ENCODE measurements at places on chromosomes 12 and 14.

- peak; percentile 15 for DNase-seq
These were observed 4.1 kb upstream of the SLC7A7 start for GRCh38 chr14:22819151-22819988.

DNA sequence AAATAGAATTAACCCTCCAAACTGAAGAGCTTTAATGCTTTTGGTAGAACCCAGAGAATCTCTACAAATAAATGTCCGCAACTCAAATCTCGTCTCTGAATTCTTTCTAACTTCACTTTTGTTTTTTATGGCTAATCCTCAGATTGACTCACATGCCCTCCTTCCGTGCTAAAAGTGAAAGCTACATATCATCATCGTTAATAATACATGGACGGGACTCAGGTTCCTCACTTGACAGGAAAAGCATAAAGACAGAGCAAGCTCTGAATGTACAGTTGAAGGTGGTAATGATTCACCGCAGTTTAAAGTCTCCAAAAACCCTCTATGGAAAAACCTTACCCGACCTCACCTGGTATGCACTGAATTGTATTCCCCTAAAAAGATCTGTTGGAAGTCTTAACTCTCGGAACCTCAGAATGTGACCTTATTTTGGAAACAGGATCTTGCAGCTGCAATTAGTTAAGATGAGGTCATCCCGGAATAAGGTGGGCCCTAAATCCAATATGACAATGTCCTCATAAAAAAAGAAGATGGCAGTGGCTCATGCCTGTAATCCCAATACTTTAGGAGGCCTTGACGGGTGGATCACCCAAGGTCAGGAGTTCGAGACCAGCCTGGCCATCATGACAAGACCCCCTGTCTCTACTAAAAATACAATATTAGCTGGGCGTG lies 147.4 kb upstream of the FOXN3 start:
- DNase-seq = no peak

GRCh38 chr14:35406506-35407305 lies 2.2 kb upstream of the NFKBIA start:
- peak; percentile 62 for DNase-seq

DNA sequence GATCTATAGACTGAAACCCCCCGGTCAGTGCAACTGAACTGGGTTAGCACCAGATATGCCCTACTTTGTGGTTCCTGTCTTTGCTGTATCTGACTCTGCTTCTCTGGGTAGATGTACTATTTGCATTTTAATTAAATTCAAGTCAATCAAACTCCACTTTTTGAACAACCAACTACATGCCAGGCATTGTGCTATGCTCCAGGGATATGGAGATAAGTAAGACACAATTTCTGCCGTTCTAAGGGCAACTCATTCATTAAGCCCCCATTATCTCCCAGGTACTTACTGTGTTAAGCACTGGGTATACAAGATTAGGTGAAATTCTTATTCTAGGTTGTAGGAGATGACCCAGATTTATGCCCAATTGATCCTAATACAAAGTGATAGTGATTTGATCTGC lies 62.7 kb upstream of the JDP2 start:
- no peak for DNase-seq

- peak; percentile 12 for DNase-seq
These were observed 524.4 kb downstream of the MED13L start for GRCh38 chr12:115752913-115753726.

DNA sequence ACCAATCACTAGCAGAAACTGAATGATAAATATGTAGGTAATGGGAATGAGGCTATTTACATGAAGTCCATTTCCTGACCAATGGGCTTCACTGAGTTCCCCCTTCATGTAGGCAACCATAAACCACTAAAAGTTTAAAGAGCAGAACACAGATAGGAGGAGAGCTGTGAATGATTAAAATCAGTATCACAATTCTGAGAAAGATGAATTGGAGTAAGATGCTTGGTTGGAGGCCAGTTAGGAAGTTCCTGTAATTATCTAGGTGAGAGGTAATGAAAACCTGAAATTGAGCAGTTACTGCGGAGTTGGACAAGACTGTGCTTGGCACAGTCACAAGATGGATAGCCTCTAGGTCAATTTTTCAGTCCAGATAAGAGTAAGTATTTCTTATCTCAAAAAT lies 56.6 kb downstream of the GALNT4 start:
- DNase-seq = peak; percentile 74

DNA sequence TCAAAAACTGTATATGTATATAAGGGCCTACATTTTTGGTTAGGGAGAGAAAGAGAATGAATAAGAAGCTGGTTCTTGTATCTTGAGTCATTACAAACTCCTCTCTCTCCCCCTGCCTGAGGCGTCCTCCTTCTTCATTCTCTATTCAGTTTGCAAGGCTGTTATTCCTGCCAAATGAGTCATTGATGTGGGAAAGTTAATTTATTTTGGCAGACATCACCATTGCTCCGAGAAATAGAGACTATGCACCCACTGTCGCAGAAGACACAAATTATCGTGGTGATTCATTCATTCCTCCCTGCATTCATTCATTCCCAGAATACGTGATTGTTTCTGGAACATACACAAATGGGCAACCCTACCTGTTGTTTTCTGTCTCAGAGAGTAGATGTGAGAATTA lies 112.5 kb upstream of the MED13L start:
- DNase-seq = no peak

DNA sequence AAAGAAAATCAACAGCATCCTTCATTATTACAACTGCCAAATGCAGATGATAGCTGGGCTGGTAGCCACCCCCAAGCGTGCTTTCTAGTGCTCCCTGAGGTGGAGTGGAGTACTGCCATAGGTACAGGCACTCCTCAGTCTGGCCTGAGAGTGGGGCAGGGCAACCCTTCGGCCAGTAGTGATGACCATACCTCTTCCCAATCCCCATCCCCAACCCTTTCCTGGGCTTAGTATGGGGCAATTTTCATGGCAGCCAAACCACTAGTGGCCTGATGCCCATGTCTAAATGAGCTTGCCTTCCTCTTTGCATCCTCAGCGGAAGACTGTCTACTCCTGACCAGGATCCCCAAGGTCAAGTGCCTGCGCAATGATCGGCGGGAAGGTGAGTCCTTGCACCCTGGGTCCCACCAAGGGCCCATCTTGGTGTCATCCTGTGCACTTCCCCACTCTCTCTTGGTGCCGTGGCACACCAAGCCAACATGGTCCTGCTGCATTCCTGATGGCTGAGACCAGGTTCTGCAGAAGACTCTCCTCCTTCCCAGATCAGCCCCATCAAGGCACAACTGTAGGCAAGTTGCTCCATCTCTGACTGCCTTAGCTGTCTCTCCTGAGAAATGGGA lies 65.8 kb downstream of the GALNT16 start:
- no peak for DNase-seq

- peak; percentile 54 for DNase-seq
These were observed 115.4 kb downstream of the KLHL28 start for GRCh38 chr14:44846232-44846824.

DNA sequence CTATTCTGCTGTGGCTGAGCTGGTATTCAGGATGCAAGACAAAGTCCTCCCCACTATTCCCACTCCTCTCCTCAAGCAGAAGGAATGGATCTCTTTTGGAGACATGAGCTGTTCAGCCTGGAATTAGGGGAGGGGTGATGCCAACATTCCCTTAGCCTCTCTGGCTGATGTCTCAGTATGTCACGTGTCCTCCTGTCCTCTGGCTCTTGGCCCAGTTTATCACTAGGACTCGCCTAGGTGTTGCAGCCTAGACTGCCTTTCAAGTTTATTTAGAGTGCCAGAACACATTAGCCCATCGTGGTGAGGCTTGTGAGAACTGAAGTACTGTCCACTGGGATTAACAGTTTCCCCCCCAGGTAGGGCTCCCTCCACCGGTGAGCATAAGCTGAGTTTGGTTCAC lies 239.9 kb upstream of the MIS18BP1 start:
- no peak for DNase-seq

DNA sequence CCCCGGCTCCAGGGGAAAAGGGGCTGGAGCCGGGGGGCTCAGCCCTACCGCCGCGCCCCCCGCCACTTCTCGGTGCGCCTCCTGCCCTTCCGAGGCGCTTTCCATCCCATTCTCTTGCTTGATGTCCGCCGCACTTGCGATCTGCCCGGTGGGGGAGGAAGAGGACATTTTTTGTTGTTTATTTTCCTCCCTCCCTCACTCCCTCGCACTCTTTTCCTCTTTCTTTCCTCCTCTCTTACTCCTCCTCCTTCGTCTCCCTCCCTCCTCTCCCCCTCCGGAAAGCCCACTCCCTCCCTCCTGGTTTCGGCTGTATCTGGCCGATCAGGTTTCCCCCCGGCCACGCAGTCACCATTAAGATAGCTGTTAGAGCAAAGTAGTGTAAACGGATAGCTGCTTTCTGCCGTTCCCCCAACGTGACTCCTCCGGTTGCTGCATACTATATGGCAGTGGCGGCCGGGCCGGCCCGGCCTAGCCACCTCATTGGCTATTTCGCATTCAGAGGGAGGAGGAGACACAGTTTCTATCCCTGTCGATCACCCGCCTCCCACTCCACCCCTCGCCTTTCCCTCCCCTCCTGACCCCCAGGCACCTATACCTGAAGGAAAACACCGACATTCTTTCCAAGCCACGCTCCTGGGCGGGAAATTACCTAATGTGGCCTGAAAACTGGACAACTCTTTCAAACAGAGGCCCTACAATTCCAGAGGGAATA lies at the start of gene SIX4:
SIX4 (minus strand) TSS at position 445 of the 712 bp plus-strand sequence; CDS start at position 168, 277 bp downstream.
- peak; percentile 31 for DNase-seq

DNA sequence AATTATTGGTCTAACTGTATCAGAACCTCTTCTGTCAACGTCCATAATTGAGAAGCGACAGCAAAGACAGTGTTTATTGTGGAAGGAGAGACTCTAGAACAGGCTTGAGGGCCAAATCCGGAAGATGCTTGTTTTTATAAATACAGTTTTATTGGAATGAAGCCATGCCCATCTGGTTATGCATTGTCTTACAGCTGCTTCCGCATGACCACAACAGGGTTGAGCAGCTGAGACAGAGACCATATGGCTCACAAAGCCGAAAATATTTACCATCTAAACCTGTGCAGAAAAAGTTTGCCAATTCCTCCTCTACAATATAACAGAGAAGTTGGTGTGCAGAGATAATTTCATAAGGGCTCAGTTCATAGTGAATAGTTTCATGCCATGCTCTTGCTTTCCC lies 24.5 kb downstream of the PRKAB1 start:
- no peak for DNase-seq

DNA sequence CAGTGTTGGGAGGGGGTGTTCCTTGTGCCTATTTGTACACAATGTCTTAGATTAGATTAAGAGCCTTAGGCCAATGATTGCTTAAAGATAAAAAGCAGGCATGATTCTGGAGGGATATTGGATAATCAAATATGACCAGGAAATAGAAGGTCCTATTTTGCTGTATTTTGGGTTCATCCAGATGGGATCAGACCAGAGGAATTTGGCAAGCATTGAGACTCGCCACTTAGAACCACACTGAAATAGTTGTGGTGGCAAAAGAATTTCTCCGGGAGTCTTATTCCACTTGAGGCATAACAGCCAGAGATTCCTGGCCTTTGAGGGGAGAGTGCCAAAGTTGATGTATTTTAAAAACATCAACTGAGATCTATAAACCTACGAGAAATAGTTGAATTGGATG lies 327.2 kb downstream of the RAD51B start:
- no peak for DNase-seq

DNA sequence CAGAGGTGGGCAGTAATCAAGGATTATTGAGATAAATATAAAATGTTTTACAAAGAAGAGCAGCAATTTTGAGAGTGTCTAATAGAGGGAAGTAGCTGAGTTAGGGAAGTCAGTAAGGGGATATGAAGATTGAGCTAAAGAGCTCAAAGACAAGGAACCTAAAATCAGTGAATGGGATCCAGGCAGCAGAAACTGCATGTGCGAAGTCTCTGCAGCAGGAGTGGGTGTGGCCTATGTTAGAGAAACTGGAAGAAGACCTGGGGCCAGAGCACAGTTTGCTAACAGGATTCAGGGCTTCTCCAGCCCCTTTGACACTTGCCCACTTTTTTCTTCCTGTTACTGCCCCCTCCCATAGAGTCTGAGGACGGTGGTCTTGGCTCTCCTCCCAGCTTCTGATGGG lies 36.3 kb upstream of the PLXNC1 start:
- no peak for DNase-seq

DNA sequence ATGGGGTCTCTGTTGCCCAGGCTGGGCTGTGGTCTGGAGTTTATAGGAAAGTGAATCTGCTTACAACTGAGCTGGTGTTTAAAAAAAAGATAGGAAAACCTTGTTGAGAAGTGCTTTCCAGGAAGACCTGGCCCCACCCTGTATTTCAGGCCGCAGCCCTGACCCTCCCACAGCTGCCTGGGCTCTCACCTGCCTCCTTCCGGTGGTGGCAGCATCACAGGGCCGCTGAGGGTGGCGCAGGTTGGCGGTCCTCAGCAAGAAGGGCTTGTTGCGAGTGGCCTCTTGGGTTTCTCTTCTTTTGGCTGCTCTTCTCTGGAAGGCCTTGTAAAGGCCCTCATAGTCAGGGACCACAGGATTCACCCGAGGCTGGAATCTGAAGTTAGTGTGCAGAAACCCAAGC lies 7.7 kb downstream of the FAM161B start:
- DNase-seq = no peak

GRCh38 chr14:104290756-104291122 lies 152.4 kb downstream of the KIF26A start:
- no peak for DNase-seq

- no peak for DNase-seq
These were observed 424.5 kb upstream of the RGS6 start for GRCh38 chr14:71507681-71508080.

DNA sequence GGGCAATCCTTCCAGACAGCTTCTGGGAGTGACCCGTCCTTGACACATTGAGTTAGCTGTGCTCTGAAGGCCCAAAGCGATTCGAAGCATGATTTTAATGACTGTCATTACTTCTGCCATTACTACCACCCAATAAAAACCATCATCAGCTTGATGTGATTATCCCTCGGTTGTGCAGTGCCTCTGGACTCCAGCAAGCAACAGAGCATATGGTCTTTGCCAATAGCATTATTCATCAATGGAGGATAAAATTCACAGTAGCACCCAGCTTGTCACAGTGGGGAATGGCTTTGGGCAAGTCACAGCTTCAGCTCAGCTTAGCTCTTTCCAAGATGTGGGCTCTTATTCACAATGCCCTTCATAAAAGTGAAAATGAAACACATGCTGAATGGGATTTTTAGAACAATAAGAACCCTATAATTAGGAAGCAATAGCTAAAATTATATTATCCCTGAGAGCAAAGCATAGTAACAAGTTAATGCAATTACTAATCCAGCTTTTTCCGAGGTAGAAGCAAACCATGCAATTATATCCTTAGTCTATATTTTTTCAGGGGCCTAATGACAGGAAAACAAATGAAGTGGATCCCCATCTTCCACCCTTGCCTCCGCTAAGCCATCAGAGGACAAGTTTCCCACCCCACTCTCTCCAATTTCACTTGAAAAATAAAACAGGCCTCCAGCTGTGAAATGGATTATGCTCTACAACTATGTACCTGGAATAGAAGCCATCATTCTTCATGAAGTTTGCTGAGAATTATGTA lies 163.0 kb upstream of the EEA1 start:
- DNase-seq = no peak

Data from activated CD4-positive, alpha-beta T cell treated with anti-CD3 and anti-CD28 coated beads, Interleukin-2, amount 50 U/mL, for 16 hours (primary cell).